ENCODE measurements at places on chromosomes 3 and 15.

GRCh38 chr3:88984256-88984655 is 123.2 kb upstream of the EPHA3 start:
- no peaks in the 10 kb centered on the region for H3K4me1 ChIP-seq
- DNase-seq: no peak
- H3K36me3 ChIP-seq: no peaks in the 10 kb centered on the region
- H3K27ac ChIP-seq: no peak overlapping the region

DNA sequence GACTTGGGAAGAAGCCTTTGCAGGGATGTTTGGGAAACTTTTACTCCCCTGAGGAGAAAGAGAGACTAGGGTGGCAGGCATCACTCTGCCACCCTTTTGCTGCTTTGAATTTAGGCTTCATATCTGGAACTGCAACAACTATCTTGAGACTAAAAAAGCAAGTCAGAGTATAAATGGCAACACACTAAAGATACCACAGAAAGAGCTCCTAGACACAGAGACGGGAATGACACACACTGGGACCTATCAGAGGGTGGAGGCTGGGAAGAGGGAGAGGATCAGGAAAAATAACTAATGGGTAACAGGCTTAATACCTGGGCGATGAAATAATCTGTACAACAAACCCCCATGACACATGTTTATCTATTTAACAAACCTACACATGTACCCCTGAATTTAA is 237.8 kb downstream of the FGF12 start:
- H3K27ac ChIP-seq: no peak overlapping the region
- no peak overlapping the region for H3K4me3 ChIP-seq
- no peaks in the 10 kb centered on the region for H3K27me3 ChIP-seq
- H3K4me1 ChIP-seq: no peaks in the 10 kb centered on the region

- no peaks in the 10 kb centered on the region for H3K27me3 ChIP-seq
- peaks cover 8% of the 10 kb centered on the region for H3K4me1 ChIP-seq
- H3K4me3 ChIP-seq: no peak overlapping the region
Observed at GRCh38 chr3:100533176-100533575, 40.8 kb downstream of the TMEM45A start.

- no peaks in the 10 kb centered on the region for H3K27me3 ChIP-seq
- no peaks in the 10 kb centered on the region for H3K4me1 ChIP-seq
- H3K27ac ChIP-seq: no peak overlapping the region
- H3K4me3 ChIP-seq: no peak overlapping the region
Observed at GRCh38 chr15:57720867-57721266, 14.4 kb downstream of the POLR2M start.

- H3K27ac ChIP-seq: no peak overlapping the region
- H3K36me3 ChIP-seq: no peaks in the 10 kb centered on the region
- no peak overlapping the region for H3K4me3 ChIP-seq
Observed at GRCh38 chr3:110164632-110165369, 827.5 kb upstream of the DPPA4 start.

GRCh38 chr3:69085833-69086722 is 1.3 kb downstream of the ARL6IP5 start:
- peak; percentile 94 for DNase-seq
- H3K27ac ChIP-seq: peak overlapping the region; percentile 79
- H3K36me3 ChIP-seq: no peaks in the 10 kb centered on the region
- H3K4me1 ChIP-seq: peaks cover 19% of the 10 kb centered on the region
- H3K27me3 ChIP-seq: no peaks in the 10 kb centered on the region

DNA sequence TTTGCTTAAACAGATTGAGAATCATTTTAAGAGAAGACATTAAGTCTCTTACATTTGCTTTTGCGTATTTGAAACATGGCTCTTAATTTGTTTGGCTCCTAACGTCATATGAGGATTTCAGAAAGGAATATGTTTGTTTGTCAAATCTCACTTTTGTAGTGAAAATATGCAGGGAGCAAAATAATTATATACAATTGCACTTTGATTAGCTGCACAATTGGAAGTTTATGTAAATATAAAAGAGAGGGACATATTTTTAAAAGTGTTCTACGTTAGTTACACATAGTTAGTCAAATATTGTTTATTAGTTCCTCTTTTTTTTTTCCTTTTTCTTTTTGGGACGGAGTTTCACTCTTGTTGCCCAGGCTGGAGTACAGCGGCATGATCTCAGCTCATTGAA is 42.7 kb upstream of the GOLIM4 start:
- H3K4me1 ChIP-seq: no peaks in the 10 kb centered on the region
- H3K4me3 ChIP-seq: no peak overlapping the region
- no peak overlapping the region for H3K27ac ChIP-seq
- H3K27me3 ChIP-seq: no peaks in the 10 kb centered on the region
- no peaks in the 10 kb centered on the region for H3K36me3 ChIP-seq

DNA sequence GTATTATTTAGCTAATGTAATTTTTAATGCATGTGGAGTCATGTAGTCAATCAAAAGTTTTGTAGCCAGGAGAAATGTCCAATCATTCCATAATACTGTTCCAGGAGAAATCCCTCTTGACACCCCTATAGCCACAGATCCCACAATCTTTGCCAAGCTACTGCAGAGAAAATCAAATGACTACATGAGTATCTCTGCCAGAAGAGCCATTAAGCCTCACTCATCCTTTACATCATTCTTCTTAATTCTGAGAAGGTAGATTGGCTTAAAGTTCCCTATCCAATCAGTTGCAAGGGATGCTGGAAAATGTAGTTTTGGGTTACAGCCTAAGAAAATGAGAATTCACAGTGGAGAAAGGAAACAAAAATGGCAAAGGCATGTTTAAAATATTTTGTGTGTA is 502.1 kb downstream of the ZBBX start:
- DNase-seq: no peak
- H3K27ac ChIP-seq: no peak overlapping the region
- H3K27me3 ChIP-seq: no peaks in the 10 kb centered on the region
- no peaks in the 10 kb centered on the region for H3K36me3 ChIP-seq
